Neural progenitor cell (in vitro differentiated cells): ENCODE measurements at places on chromosomes 13 and 19. TPM values are rescaled to one million over a fixed set of nuclear protein-coding genes. Genes with fewer than 3 reads are reported as not detected.

Gene LAIR1
- not detected in 2 replicates for total RNA-seq

Gene MCF2L
- 40.4 and 59.2 TPM in 2 replicates for total RNA-seq

Gene GRK1
- 0.40 TPM in 1 of 2 replicates, not detected in the other for total RNA-seq

Gene ZNF534
- total RNA-seq = 0.43 and 0.62 TPM in 2 replicates

Gene CPT1C
- 51.7 and 105 TPM in 2 replicates for total RNA-seq

GRCh38 chr19:19562665-19563347, 24.7 kb downstream of the CILP2 start:
- no peaks in the 10 kb centered on the region for H3K4me1 ChIP-seq
- H3K36me3 ChIP-seq = no peaks in the 10 kb centered on the region
- no peak overlapping the region for H3K27ac ChIP-seq
- no peak overlapping the region for H3K4me3 ChIP-seq
- no peaks in the 10 kb centered on the region for H3K27me3 ChIP-seq

- no peaks in the 10 kb centered on the region for H3K4me1 ChIP-seq
- no peak overlapping the region for H3K27ac ChIP-seq
- no peak overlapping the region for H3K4me3 ChIP-seq
- no peaks in the 10 kb centered on the region for H3K36me3 ChIP-seq
These were observed 121.6 kb upstream of the KL start for GRCh38 chr13:32894589-32895001.

DNA sequence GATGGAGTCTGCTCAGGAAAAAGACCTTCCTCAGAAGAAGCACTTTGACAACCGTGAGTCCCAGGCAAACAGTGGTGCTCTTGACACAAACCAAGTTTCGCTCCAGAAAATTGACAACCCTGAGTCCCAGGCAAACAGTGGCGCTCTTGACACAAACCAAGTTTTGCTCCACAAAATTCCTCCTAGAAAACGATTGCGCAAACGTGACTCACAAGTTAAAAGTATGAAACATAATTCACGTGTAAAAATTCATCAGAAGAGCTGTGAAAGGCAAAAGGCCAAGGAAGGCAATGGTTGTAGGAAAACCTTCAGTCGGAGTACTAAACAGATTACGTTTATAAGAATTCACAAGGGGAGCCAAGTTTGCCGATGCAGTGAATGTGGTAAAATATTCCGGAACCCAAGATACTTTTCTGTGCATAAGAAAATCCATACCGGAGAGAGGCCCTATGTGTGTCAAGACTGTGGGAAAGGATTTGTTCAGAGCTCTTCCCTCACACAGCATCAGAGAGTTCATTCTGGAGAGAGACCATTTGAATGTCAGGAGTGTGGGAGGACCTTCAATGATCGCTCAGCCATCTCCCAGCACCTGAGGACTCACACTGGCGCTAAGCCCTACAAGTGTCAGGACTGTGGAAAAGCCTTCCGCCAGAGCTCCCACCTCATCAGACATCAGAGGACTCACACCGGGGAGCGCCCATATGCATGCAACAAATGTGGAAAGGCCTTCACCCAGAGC, 16.2 kb upstream of the ZNF544 start:
- DNase-seq = no peak
- peaks cover 34% of the 10 kb centered on the region for H3K36me3 ChIP-seq
- no peak overlapping the region for H3K27ac ChIP-seq

- no peak for DNase-seq
- H3K27me3 ChIP-seq = no peaks in the 10 kb centered on the region
- no peaks in the 10 kb centered on the region for H3K36me3 ChIP-seq
- no peak overlapping the region for H3K27ac ChIP-seq
These were observed 21.7 kb downstream of the EDNRB start for GRCh38 chr13:77896977-77897376.
